ENCODE measurements at places on chromosomes 7 and 10.

DNA sequence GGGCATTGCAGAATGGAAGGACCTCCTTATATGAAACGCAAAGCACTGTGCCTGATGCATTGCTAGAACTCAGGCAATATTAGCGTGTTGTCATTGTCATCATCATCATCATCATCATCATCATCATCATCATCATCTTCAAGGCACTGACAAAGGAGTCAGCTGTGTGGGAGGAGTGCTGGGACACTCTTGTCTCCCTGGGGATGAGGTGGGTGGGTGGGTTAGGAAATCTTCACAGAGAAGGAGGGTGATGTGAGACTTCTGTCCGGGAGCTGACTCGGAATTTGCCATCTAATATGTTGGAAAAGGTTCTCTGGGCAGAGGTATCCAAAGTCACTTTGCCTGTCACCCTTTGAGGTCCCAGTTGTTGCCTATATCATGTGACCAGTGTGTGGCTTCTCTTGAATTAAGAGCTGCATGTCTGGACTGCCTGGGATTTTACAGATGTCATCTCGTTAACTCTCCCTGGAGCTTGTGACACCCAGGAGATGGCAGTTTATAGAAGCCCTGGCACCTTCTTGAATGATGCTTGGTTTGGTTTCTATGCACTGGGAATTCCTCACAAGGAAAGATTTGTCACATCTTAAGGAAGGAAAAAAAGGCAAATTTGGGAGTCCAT, 7.1 kb downstream of the HTRA1 start:
- no peak for DNase-seq

DNA sequence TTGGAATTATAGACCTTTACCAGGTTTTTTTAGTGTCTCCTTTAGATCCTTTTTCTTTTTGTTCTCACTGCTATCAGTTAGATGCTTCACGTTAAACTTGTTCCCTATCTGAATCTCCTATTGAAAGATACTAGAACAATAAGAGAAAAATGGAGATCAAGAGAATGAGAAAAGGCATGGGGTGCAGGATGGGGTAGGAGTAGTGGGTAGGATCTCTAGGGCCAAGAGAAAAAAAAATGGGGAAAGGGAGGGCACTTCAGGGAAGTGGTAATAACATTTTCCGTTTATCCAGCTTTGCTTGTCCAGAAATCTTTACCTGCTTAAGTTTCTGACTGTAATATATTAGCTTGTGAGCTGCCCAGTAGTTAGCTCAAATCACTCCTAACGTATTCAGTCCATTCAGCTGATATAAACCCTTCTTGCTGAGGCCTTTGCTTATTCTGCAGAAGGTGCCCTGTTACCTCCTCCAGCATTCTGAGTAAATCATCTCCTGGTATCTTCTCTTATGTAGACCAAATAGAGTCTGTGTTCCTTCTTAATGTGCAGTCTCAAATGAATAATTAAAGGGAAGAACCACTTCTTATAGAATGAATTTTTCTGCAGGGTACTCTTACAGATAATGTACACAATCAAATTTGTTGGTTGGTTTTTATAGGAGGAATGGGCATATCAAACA, 69.7 kb downstream of the ZNRF2 start:
- DNase-seq = no peak

- no peak for DNase-seq
Observed at GRCh38 chr10:3077509-3077908, 10.2 kb downstream of the PFKP start.

GRCh38 chr7:118615-119391, 73.6 kb upstream of the FAM20C start:
- DNase-seq = no peak

GRCh38 chr7:116193329-116194087, 16.8 kb upstream of the TES start:
- DNase-seq = no peak

- DNase-seq = no peak
Observed at GRCh38 chr7:88224601-88225275, 4.9 kb upstream of the SRI start.

DNA sequence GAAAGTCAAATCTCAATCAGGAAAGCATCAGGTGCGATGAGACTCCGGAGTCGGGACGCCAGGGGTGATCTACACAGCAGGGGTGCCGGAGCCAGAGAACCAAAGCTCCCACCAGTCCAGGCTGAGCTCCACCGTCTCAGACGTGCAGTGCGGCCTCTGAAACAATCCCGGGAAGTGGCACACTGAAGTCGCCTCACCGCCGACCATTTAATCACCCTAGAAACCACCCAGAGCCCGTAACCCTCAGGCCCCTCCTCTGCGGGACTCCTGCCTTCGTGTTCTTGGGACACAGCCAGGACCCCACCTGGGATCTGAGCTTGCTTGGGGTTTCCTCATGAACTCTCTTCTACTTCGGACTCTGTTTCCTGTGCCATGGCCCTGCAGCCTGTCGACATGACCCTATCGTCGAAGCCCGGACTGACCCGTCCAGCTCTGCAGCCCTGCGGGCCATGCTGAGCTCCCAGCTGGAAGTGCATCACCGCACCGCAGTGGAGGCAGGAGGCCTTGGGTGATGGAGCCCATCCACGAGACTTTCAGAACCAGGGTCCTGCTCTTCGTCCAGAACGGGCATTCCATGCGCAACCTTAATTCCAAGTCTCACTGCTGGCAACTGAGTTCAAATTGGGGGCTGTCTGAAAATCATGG, 266.4 kb downstream of the PTPRN2 start:
- DNase-seq = no peak

- DNase-seq = no peak
Observed at GRCh38 chr7:113657603-113658002, 261.2 kb downstream of the PPP1R3A start.

DNA sequence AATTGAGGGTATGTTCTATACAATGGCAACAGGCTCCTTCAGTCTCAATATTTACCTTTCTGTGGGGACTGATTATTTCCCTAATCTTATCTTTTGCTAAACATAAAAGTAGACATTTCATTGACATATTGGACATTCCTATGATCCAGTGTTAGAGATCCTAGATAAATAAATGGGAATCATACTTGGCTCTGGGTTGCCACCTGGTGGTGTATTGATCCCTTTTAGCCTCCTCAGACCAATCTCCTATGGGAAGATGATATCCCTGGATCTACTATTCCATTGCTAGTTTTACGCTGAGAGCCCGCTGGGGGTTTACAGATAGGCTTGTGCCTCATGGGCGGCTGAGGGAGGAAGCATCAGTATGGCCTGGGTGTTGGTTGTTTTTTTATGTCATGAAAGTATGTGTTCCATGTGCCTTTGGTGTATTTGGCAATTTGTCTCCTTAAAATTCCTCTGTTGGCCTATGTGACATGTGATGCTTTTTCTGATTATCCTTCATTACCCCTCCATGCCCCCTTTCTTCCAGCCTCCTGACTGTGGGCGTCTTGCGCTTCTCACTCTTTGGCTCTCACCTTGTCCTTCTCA, 18.8 kb downstream of the CELF2 start:
- DNase-seq = no peak

GRCh38 chr10:62082271-62082656, 180.8 kb downstream of the ARID5B start:
- no peak for DNase-seq

DNA sequence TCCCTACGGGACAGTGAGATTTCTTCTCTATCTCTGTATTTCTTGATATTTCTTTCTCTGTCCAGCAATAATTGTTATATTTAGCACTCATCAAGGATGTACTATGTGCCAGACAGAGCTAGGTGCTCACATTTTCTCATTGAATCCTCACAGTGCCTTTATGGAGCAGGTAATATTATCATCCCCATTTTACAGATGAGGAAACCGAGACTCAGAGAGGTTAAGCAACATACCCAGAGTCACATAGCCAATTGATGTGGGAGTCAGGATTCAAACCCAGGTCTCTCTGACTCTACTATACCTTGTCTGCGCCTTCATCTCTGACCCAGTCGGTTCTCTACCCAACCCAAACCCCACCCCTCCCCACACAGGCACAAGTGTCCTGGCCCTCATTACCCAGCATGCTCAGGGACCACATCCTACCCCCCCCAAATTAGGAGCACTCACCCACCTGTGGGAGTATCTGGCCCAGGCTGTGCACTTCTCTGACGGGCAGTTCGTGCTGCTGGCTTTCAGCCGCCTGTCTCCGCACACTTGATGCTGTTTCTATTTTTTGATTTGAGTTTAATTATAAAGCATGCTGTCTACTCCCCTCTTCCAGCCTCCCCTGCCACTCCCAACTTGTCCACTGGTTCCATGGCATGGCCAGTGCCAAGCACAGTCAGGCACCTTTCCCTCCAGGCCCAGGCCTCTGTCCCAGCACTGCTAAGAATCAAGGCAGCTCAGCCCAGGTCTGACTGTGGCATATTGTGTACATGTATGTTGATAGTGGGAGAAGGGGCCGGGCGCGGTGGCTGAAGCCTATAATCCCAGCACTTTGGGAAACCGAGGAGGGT, 9.8 kb upstream of the SAMD8 start:
- DNase-seq = no peak

GRCh38 chr10:78218798-78219490, 185.3 kb downstream of the RPS24 start:
- DNase-seq = no peak

DNA sequence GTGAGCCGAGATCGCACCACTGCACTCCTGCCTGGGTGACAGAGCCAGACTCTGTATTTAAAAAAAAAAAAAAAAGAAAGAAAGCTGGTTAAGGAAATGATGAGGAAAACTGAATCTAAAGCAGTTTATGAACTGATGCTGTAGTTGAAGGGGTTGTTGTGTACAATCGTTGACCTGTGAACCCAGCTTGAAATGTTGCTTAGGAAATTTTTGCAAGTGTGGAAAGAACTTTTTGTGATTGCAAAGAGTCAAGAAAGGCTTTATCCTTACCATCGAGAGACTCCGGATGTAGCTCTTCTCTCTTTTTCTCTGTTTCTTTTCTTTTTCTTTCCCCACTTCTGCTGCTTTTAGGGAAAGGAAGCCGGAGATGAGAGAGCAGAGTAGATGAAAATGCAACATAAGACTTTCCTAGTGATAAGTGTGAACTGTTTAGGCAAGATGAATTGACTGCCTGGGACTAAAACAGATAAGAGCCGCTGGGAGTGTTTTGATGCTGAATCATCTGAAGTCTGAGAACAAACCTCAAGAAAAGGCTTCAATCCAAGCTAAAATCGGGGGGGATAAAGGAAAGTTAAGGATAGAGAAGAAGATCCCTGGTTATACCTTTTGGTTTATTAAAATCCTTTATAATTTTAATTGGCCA, 69.0 kb downstream of the TAF3 start:
- DNase-seq = no peak

- no peak for DNase-seq
Observed at GRCh38 chr10:11080564-11080984, 62.9 kb downstream of the CELF2 start.

GRCh38 chr7:95209276-95209675, 115.1 kb downstream of the PON1 start:
- no peak for DNase-seq

- no peak for DNase-seq
Observed at GRCh38 chr7:95736635-95737034, 35.7 kb upstream of the DYNC1I1 start.

DNA sequence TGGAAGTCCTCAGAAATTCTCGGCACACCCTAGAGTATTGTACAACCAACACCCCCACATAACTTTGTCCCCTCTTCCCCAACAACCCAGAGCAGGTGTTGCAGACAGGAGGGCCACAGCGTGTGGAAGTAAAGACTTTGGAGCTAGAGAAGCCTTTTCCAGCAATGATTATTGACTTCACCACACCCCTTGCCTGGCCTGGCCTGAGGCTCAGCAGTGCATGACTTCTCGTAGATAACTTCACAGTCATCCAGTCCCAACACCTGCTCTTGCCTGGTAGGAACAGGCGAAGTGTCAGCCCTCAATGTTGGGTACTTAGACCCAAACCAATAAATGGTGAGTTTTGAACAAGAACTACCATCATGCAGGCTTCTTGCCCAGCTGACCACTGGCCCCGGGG, 36.7 kb downstream of the GOT1 start:
- DNase-seq = no peak

DNA sequence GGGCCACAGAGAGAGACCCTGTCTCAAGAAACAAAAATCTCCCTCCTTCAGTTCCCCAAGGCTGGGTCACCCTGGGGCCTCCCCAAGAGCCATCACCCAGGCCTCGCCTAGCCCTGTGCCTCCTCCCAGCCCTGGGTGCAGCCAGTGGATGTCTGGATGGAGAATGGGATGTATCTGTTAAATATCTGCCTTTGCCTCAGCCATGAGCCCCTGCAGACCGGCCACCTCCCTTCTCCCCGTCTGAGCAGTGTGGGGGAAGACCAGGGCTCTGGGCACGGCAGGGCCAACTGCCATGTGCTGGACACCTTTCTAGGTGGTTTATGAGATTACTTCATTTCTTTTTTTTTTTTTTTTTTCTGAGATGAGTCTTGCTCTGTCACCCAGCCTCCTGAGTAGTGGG, 10.0 kb downstream of the ARPC1B start:
- no peak for DNase-seq

DNA sequence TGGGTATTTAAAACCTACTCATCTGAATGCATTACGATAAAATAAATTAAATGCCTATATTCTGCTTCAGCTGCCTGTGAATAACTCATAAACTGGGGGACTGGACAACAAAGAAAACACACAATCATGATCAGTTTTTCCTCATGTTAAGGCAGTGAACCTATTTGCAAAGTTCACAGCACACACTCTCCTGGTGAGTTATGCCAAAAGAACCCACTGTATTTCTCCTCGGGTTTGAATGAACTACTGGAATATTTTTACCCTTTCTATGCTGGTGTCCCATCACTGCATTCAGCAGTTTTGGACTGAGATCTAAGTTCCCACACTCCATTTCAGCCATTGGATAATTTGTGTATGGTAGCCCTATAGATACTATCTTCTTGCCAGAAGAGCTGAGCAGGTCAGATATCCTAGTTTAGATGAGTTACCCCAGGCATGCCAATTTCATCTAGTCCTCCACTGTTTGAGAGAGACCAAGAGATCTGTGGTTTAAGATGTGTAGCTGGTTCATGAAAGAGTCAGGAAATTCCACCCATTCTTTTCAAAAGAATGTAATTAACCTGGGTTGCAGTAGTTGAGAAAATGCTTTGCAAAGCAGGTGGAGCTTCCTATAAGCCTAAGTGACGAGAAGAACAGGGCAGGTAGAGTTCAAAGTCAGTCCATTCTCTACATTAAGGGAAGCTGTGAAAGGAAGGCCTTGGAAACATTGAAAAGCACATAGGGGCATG, 101.7 kb downstream of the PLXDC2 start:
- DNase-seq = no peak

DNA sequence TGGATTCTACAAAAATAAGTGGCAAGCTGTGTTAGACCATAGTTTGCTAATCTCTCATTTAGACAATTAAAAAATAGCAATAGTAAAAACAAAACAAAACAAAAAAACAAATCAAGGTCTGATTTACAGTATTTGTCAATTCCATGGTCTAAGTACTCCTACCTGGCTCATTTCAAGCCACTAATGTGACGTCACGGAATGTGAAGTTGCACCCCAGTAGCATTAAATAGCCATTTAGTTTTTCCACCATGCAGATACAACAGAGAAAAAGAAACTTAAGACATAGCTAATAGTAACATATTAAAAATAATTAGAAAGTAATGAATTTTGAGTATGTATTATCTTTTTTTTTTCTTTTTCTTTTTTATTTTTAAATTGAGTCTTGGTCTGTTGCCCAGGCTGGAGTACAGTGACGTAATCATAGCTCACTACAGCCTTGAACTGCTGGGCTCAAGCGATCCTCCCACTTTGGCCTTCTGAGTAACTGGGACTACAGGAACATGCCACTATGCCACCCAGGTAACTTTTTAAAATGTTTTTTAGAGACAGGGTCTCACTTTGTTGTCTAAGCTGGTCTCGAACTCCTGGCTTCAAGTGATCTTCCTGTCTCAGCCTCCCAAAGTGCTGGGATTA, 101.2 kb downstream of the MKX start:
- DNase-seq = no peak

- DNase-seq = no peak
Observed at GRCh38 chr7:69739931-69740431, 141.7 kb downstream of the AUTS2 start.

GRCh38 chr7:2651847-2652735, 20.3 kb downstream of the TTYH3 start:
- DNase-seq = no peak
